ENCODE measurements at places on chromosomes 3 and 15.

- no peak for DNase-seq
These were observed 1.1 kb upstream of the FBLN2 start for GRCh38 chr3:13547591-13548371.

GRCh38 chr15:89321521-89322410 lies 12.9 kb downstream of the POLG start:
- no peak for DNase-seq

GRCh38 chr3:171145798-171146197 lies 119.3 kb upstream of the SLC2A2 start:
- DNase-seq: no peak

GRCh38 chr15:101451266-101451799 lies 38.2 kb downstream of the PCSK6 start:
- no peak for DNase-seq

GRCh38 chr3:187946981-187947380 lies 201.7 kb upstream of the BCL6 start:
- no peak for DNase-seq

GRCh38 chr3:184629555-184630160 lies 68.1 kb downstream of the EPHB3 start:
- no peak for DNase-seq

GRCh38 chr3:159390656-159391212 lies 588.9 kb downstream of the MFSD1 start:
- no peak for DNase-seq

DNA sequence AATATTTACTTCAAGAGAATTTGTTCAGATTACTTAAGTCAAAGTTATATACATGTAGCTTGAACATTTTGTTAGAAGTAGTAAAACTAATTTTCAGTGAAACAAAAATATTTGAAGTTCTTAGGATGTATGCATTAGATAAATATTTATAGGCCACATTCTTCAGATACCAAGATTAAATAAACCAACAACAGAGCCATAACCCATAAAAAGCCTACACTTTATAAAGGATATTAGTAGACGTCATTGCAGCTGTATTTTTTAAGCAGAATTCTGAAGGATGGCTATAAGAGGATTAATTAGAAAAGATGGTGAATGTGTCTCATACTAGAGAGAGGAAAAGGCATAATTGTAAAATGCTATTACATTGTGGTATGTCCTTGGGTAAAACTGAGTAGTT lies 449.7 kb upstream of the ALCAM start:
- no peak for DNase-seq

GRCh38 chr3:37640636-37641375 lies 220.9 kb upstream of the CTDSPL start:
- no peak for DNase-seq

GRCh38 chr15:53917109-53917508 lies 61.1 kb upstream of the UNC13C start:
- DNase-seq: no peak

DNA sequence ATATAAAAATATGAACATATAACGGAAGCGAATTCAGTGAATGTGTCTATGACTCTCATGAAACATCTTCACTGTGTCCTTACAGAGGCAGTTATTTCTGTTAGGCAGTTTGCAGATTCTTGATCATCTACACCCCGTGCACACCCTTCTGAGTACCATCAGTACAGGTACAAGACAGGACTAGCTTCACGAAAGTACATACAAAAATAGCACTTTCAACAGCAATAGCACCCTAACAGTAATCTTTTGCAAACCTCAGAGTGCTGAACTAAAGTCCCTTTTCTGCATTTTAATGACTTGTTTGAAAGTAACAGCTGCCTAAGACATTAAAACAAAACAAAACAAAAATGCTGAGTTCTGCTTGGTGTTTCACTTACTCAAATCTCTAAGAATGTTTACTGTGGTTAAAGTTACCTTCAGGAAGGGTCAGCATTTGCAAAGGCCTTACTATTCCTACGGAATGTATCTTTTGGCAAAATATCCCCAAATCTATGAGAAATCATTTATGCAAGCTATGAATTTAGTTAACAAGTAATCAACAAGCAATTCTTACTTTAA lies 104.1 kb downstream of the CNTN3 start:
- DNase-seq: no peak

DNA sequence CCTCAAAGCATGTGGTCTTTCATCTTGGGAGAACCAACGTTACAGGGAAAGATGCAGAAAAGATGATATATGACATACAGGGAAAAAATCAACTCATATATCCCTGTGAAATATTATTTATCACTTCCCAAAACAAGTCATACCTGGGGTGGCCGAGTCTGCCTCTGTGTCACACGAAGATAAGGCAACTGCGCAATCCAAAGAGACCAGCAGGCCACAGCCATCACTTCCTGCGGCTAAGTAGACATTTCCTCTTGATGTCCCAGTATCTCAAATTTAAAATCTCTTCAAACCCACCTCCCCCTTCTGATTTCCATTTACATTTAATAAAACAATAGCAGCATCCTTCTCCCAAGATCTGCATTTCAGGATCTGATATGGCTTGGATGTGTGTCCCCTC lies 71.5 kb downstream of the IGF2BP2 start:
- DNase-seq: no peak

DNA sequence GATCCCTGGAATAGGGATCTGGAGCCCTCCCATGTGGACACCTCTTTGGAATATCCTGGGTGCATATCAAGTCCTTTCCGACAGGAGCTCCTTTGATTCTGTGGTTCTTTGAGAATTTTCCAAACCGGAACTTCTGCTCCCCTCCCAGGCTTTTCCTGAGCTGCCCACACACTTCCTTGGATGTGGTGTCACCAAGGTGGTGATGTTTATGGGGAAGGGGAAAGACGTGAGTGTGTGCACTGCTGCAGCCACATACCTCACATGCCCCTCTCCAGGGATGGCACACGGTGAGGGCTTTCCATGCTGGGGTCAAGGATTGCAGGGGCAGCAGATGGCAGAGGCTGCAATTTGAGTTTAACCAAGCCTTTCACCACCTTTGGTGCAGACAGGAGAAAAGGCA lies 27.9 kb upstream of the PSTPIP1 start:
- DNase-seq: no peak

DNA sequence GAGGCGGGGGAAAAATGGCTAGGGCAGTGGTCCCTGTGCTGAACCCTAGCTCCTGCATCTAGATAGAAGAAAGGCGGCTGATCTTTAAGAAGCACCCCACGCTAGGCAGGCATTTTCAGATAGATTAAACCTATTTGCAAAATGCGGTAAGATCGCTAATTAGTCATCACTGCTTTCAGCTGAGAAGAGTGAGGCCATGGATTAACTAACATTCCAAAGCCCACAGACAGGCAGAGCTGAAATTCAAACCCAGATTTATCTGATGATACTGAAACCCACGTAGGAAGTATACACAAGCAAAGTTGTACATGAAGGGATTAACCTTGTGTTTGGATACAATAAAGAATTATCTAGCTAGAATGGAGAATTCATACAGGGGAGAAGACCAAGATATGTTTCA lies 4.8 kb downstream of the ADPGK start:
- no peak for DNase-seq

- DNase-seq: no peak
These were observed 94.0 kb downstream of the OCA2 start for GRCh38 chr15:28005004-28005527.

DNA sequence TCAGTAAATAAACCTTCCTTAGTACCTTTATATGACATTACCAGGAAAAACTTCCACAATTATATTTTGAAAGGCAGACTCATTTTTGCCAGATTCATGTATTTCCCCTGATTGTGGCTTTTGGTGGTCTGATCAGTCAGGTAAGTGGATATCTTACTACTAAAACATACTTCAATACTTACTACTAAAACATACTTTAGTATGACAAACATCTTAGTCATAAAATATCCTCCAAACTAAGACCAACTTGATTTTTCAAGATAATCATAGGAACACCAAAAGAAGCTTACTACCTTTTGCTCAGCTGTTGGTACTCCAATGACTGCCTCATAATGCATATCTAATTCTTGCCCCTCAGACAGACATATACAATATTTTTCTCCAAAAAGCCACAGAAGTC lies 9.3 kb downstream of the TJP1 start:
- no peak for DNase-seq

Measured in putamen (tissue), 1 donor.